ENCODE measurements at places on chromosomes 3 and 15.
A peak's percentile ranks its signal among the peaks of the same experiment; 100 is the strongest.

DNA sequence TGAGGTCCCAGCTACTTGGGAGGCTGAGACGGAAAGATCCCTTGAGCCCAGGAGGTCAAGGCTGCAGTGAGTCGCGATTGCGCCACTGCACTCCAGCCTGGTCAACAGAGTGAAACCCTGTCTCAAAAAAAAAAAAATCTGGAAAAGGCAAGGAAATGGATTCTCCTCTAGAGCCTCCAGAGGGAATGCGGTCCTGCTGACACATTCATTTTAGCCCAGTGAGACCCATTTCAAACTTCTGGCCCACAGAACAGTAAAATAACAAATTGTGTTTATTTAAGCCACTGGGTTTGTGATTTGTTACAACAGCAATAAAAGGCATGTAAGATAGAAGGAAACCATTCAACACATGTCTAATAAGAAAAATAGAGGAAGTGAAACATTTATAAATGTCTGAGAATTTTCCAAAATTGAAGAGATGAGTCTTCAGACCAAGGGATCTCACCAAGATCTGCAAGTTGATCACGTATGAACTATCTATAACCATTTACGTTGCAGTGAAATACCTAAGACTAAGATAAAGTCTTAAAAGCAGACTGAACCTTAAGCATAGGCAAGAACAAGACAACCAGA, at the start of gene HTR3E:
TSS of gene HTR3E (plus strand) at position 254 of the 573 bp plus-strand sequence. CDS start 466 bp downstream, outside the sequence.
- no peak for DNase-seq

GRCh38 chr3:83189634-83190033, 1428.2 kb upstream of the GBE1 start:
- no peak for DNase-seq

GRCh38 chr3:52827441-52827840, 3.0 kb downstream of the ITIH4 start:
- no peak for DNase-seq

DNA sequence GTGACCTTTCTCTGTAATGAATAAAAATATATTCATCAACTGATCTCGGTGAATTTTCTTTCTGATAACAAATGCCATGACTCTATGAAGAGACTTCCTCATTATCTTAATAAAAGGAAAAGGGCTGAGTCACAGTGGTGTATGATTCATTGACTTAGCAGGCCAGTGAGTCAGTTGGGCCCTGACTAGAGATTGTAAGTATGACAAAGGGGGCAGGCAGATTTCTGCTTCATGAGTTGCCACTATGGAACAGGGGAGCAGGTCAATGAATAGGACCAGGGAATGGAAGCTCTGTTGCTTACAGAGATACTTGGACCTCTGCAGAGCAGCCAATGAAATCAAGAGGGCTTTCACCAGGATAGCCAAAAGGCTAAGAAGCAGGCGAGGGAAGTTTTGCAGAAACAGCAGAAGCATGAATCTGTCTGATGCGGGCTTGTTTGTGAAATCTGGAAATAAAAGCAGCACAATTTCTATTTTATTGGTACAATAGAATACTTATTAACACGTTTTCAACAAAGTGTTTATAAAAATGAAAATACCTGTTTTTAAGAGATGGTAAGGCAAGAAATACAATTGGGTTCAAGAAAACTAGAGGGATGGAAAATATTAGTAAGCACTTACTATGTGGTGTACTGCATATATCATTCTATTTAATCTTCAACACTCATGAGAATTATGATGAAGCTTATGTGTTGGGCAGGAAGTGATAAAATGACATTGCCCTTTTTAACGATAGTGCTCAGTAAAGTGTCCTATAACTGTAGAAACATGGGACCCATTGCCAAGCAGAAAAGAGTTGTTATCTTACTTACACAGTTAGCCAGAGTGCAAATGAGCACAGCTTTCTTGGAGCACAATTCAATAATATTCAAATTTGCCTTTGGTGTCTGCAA, 169.8 kb upstream of the MYRIP start:
- DNase-seq: no peak

DNA sequence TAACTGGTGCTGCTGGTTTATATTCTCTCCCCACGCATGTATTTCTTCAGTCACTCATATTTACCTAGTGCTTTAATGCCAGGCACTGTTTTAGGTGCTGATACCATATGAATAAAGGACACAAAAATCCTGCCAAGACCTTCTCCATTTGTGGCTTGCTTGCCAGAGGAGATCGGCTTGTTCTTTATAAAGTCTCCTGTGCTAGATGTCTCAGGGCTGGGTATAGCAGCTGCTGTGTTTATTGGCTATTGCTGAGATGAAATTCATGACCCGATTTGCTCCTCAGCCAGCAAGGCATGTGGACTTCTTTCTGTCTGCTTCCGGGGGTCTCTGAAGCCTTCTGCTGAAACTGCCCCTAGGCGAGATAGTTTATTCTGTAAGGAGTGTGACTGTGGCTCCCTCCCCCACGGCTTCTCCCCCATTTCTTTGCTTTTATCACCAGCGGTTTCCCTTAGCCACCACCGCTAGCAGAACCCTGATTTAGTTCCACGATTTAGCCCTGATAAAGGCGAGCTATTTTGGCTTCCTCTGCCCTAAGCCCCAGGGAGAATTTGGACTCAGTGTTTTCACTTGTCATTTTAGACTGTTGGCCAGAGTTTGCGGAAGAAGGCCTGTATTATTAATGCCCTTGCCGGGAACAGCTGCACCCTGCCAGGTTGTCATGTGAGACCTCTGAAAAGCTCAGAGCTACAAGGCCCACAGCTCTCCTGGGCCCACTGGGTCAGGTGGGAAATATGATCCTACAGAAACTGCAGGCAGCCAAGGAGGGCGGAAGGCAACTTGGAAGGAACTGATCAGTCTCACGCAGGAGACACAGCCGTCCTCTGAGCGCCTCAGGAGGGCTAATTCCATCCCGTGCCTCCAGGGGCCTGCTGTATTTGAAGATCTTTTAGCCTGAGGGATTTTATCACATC, 46.8 kb downstream of the ST6GAL1 start:
- no peak for DNase-seq

GRCh38 chr3:150458001-150458400, 49.9 kb downstream of the TSC22D2 start:
- no peak for DNase-seq

- DNase-seq: no peak
These were observed 142.1 kb upstream of the TMCO5A start for GRCh38 chr15:37792351-37792750.

- DNase-seq: no peak
These were observed 37.1 kb upstream of the SLC25A36 start for GRCh38 chr3:140904521-140904920.

DNA sequence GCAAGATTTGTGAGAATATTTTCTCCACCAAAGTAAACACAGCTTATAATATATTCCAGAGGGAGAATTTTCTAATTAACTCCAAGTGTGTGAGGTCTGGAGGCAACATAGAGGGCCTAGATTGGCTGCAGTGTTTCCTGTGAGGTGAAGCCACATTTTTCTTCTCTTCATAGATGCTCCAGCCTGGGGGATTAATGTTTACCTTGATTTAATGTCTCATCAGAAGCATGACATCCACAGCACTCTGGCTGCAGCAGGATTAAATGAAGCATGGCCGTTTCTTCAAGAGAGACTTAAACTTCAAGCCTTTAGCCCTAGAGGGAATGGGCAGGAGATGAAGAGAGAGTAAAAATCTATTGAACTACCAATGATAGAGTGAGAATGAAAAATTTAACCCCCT, 137.9 kb upstream of the ZBTB20 start:
- peak; percentile 74 for DNase-seq

- DNase-seq: no peak
These were observed 172.9 kb upstream of the TOPAZ1 start for GRCh38 chr3:44068753-44069152.

DNA sequence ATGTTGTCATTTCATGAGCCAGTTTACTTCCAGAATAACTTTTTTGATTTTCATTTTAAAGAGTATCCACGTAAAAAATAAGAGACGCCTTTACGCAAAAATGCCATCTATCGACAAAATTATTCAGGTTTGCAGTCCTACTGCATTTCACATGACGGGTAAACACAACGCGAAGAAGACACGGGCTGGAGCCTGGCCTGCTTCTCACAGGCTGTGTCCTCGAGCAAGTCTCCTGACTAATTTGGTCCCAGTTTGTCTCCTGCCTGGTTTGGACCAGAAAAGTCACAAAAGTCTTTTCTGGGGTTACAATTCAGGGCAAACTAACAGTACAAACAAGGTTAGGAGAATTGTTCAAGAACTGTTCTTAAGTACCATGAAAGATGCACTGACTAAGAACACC, 51.7 kb downstream of the CHSY1 start:
- DNase-seq: no peak

GRCh38 chr3:141994856-141995255, 118.4 kb downstream of the ATP1B3 start:
- DNase-seq: no peak

DNA sequence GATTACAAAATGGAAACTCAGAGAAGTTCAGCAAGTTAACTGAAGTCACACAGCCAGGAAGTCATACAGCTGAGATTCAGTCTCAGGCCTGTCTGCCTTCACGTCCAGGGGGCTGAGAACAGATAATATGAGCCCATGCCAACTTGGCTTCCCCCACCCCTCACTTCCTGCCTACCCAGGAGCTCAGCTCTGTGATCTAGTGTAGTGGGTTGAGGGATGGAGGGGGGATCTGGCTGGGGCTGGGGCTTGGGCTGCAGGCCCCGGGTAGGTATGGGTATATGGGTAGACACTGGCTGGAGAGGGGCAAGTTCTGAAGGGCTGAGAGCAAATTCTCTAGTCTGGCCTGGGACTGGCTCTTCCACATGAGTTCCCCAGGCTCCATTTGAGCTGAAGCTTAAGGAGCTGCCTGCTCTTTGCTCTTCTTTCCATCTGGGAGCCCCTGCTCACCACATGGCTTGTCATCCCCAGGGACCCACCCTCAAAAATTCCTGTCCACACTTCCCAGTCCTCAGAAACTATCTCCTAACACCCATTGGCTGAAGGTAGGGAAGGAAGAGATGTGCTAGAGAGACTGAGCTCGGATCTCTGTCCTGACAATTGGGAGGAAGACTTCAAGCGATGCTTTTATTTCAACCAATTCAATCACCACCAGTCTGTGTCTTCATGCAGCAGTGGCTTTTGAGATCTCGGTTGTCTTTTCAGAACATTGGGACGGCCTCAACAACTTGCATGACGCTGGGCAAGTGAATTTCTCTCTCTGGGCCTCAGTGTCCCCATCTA, 2.0 kb downstream of the RASGRF1 start:
- DNase-seq: no peak

DNA sequence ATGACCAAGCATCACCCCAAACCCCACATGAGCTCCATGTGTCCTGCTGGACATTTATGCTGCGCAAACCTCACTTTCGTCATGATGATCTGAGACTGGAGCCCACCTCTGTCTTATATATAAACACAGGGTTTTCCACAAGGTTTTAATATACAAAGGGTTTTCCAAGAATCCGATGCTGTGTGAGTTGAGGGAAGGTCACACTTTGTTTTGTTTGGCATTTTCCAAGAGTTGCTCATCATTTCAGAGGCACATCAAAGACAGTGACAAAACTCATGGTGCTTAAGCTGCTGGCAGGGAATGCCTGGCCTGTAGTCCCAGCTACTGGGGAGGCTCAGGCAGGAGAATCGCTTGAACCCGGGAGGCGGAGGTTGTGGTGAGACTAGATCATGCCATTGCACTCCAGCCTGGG, 20.0 kb downstream of the EFCC1 start:
- no peak for DNase-seq

DNA sequence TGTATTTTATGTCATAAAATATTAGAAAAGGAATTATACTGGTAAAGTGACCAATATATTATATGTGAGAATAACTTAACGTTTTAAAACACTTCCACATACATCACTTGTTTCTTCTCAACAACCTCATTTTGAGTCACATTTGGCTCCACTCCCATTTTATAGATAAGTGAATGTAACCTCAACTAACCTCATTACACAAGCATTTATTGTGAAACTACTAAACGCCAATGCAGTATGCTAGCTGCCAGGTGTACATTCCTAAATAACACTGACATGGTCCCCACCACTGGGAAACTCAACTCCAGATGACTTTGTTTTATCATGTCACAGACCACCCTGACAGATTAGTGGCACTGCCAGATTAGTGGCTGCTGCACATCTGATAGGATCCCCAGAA, 249.7 kb upstream of the CNTN4 start:
- no peak for DNase-seq

DNA sequence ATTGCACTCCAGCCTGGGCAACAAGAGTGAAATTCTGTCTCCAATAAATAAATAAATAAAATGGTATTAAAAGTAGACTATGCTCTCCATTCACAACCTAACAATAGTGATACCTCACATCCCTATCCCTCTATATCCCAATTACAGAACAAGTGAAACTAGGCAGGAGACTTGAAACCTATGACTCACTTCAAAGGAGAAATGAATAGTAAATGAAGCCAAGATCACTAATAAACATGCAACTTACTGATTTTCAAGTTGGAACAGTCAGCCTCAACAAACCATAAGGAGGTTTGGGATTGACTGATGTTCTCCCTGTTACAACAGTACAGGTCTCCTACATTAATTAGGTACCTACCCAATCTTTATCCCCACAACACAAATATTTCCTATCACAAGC, 103.4 kb downstream of the GSK3B start:
- no peak for DNase-seq

DNA sequence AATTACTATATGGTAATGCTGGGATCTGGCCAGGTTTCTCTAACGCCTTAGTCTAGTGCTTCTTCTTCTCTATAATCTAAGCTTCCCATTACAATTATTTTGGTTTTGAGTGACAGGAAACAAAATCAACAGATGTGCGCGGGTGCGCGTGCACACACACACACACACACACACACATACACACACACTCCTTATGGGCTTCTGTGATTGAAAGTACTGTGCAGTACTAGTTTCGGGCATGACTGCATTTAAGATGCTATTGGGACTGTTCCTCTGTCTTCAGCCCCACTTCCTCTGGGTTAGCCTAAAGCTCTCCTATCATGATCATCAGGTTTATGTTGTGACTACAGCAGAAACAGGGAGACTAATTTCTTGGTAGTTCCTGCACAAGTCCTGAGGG, 32.2 kb downstream of the EPHB1 start:
- no peak for DNase-seq

DNA sequence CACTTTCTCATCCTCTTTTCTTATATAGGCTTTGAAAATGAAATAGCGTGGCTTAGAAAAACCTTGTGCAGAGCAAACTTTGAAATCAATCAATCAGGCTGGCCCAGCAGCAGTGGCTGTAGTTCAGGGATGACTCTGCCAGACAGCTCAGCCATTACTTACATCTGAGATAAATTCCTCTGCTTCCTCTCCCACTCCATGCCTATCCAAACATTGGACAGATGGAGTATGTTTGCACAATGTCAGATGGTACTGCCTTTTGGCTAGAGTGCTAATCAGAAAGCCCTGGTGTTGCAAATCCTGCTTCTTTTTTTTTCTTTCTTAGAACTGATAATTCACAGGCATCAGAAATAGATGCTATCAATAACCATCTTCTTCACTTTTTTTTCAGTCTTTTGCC, 1065.1 kb downstream of the AGBL1 start:
- DNase-seq: peak; percentile 42

- DNase-seq: no peak
These were observed 21.5 kb upstream of the CPNE9 start for GRCh38 chr3:9682096-9682495.

- DNase-seq: no peak
These were observed 99.6 kb downstream of the FAM43A start for GRCh38 chr3:194785315-194785714.

GRCh38 chr3:50396502-50396901, 37.2 kb upstream of the TMEM115 start:
- no peak for DNase-seq
